Activated naive CD8-positive, alpha-beta T cell treated with anti-CD3 and anti-CD28 coated beads, Interleukin-2, amount 10 ng/mL, durations not matched to agents 7 days and 5 days (primary cell): ENCODE measurements at places on chromosomes 3 and 15.
A peak's percentile ranks its signal among the peaks of the same experiment; 100 is the strongest.

DNA sequence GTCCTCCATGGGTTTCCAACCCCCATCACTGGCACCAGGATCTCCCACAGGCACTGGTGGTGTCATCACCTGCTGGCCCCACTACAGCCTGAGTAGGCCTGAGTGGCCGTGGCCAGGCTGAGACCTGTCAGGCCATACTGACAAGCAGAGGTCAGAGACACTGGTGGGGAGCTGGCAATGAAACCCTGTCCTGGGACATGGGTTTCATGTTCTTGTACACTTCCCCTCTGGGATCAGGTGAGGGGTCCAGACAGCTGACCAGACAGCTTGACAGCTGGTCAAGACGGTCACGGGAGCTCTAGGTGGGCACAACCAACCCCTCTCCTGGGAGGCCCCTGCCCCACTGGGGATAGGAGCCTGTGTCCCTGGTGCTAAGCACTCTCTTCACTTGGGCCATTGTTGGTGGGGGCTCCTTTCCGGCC, 13.1 kb downstream of the ZBTB47 start:
- no peak overlapping the region for H3K27ac ChIP-seq
- H3K4me3 ChIP-seq: no peak overlapping the region
- no peaks in the 10 kb centered on the region for H3K27me3 ChIP-seq
- no peaks in the 10 kb centered on the region for H3K4me1 ChIP-seq

DNA sequence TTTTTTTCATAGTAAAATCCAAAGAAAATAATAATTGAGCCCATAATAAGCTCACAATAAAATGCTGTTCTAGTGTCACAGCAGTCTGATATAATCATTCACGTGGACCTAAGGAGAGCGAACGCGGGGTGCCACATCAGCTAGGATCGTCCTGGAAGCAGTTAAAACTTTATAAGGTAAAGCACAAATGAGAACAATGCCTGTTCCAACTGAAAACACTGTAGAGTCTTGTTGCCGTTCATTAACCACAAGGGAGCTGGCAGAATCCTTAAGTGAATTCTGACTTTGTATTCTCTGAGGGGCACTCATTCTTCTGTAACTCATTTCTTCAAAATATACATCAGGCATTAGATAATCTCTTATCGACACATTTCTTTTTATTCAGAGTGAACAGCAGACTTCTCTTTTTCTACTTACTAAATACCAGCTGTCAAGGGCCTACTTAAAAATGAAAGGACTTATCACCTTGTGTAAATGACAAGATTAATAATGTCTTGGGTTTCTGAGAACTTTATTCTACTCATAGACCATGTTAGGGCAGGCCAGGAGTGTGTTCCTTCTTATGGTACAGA, 524.6 kb downstream of the MECOM start:
- no peak for DNase-seq
- no peaks in the 10 kb centered on the region for H3K36me3 ChIP-seq
- H3K4me1 ChIP-seq: no peaks in the 10 kb centered on the region
- no peak overlapping the region for H3K4me3 ChIP-seq

DNA sequence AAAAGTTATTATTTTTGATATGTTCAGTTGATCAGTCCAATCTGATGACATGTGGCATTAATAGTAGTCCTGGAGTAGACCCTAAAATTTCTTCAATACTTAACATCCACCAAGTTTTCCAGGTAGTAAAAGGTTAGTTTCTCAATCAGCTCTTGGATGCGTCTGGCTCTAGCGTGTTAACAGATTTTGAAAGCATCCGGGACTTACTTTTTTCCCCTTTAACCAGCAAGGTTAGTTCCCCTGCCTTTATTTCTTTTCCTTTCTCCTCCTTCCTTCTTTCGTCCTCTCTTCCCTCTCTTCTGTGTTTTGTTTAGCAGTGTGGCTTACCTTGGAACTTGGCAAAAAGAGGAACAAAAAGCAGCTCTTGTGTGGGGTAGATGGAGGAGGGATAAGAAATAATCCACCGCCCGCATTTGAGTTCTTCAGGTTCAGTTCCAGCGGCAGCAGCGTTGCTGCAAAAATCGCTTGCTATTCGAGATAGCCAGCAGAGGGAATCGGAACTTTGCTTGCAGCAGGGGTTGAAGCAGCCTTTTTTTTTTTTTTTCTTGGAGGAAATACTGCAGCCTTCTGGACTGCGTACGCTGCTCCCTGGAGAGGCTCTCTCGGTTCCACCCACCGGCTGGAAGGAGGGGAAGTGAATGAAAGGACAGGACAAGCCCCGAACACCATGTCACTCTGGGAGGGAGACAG, at the start of gene RBMS3:
TSS of gene RBMS3 (plus strand) at position 668 of the 690 bp plus-strand sequence.
- H3K27ac ChIP-seq: peak within 1 kb of the TSS; percentile 27
- H3K4me1 ChIP-seq: peaks cover 17% of the 10 kb centered on the region
- DNase-seq: peak; percentile 30
- H3K36me3 ChIP-seq: no peaks in the 10 kb centered on the region
- peaks cover 14% of the 10 kb centered on the region for H3K27me3 ChIP-seq
- H3K4me3 ChIP-seq: peak within 1 kb of the TSS; percentile 85

DNA sequence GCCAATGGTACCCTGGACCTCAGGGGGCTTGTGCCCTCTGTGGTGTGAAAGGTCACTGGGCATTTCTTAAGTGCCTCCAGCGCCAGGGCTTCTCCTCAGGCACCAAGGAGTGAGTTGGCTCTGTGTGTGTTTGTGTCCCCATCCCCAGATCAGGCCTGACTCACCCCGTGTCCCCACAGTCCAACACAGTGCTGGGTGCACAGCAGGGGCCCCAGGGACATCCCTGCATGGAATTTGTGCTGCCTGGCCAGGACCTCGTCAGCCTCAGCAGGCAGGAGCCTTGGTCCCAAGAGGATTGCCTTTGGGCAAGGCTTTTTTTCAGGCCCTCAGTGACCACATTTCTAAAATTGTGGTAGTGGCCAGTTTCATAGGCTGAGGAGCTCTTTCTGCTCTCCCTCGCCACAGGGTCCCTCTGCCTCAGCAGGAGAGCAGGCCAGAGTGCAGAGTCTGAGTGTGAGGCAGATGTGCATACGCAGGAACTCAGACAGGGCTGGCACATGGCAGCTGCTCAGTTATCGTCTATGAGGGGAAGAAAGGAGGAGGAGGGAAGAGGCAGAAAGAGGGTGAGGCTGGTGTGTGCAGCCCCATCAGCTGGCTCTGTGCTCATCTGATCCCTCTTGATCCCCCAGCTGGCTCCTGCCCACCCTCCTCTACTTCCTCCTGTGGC, 215.6 kb downstream of the RPLP1 start:
- H3K27ac ChIP-seq: peak overlapping the region; percentile 77
- peak overlapping the region; percentile 38 for H3K4me3 ChIP-seq
- peaks cover 7% of the 10 kb centered on the region for H3K27me3 ChIP-seq

GRCh38 chr3:67529337-67529736, 125.1 kb downstream of the SUCLG2 start:
- DNase-seq: no peak
- H3K4me3 ChIP-seq: no peak overlapping the region
- no peaks in the 10 kb centered on the region for H3K27me3 ChIP-seq
- peaks cover 6% of the 10 kb centered on the region for H3K4me1 ChIP-seq

- H3K27ac ChIP-seq: no peak overlapping the region
- peaks cover 64% of the 10 kb centered on the region for H3K27me3 ChIP-seq
- DNase-seq: no peak
- no peaks in the 10 kb centered on the region for H3K36me3 ChIP-seq
- peak overlapping the region; percentile 48 for H3K4me3 ChIP-seq
Measured at GRCh38 chr15:70854666-70854976, 664 bp upstream of the LARP6 start.

- DNase-seq: no peak
- H3K4me1 ChIP-seq: peaks cover 3% of the 10 kb centered on the region
- no peak overlapping the region for H3K27ac ChIP-seq
- H3K36me3 ChIP-seq: no peaks in the 10 kb centered on the region
- peaks cover 2% of the 10 kb centered on the region for H3K27me3 ChIP-seq
- no peak overlapping the region for H3K4me3 ChIP-seq
Measured at GRCh38 chr15:62545467-62546227, 380.6 kb upstream of the C2CD4B start.

DNA sequence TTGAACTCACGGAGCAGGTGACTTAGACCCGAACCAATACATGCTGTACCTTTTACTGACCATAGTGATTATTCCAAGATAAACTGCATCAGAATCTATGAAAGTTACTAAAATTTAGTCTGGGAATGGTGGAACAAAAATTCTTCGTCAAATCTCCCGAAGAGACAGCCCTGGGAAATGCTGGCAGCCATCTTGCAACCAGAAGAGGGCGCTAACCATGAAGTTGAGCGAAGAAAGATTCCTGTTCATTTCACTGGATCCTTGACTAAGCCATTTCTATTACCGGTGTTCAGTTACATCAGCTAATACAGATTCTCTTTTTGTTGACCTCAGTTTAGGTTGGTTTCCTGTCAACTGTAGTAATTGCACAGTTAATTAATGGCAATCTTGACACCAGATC, 199.6 kb downstream of the SLC9A9 start:
- no peaks in the 10 kb centered on the region for H3K4me1 ChIP-seq
- no peak for DNase-seq
- H3K27ac ChIP-seq: no peak overlapping the region
- no peaks in the 10 kb centered on the region for H3K27me3 ChIP-seq
- peaks cover 6% of the 10 kb centered on the region for H3K36me3 ChIP-seq
- no peak overlapping the region for H3K4me3 ChIP-seq

DNA sequence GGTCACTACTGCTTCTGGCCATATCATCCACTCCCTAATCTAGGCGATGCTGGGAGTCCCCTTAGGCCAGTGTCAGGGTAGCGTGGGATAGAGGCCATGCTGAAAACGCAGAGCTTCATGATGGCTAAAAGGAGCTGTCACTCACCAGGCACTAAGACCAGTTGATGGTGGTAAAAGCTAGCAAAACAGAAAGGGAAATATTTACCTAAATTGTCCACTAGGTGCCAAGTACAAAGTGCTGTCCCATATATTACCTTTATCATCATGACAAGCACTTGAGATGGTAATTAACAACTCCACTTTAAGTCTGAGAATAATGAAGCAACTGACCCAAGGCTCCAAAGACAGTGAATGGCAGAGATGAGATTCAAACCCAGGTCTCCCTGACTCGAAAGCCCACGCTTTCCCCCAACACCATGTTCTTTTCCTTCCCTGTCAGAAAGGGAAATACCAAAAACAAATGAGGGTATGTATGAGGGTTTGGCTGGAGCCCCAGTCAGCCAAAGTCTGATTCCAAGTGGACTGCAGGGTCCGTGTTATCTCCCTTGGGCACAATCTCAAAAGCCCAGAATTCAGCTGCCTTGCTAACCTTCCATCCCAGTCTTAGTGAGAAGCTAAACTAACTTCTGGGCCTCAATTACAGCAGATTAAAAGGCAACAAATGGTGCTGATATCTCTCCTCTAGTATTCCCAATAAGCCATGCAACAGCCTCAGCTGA, 84.7 kb downstream of the RBPMS2 start:
- H3K36me3 ChIP-seq: peaks cover 23% of the 10 kb centered on the region
- H3K27me3 ChIP-seq: no peaks in the 10 kb centered on the region
- peaks cover 7% of the 10 kb centered on the region for H3K4me1 ChIP-seq
- no peak for DNase-seq

DNA sequence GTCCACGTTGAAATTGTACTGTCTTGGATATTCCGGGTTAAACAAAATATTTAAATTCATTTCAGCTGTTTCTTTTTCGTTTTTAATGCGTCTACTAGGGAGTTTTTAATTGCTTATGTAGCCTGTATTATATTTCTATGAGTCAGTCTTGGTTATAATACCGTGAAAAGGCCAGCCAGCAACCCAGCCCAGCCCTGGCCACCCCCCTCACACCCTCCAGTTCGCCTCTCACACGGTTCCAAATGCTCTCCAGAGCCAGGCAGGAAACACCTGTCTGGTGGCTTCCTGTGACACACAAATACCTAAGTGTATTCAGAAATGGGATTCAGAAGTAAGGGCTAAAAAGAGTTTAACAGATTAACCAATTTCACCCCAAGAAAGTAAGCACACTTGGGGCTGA, 4.4 kb downstream of the SH3BP5 start:
- H3K27me3 ChIP-seq: peaks cover 17% of the 10 kb centered on the region
- H3K4me1 ChIP-seq: peaks cover 30% of the 10 kb centered on the region
- H3K27ac ChIP-seq: no peak overlapping the region
- H3K4me3 ChIP-seq: peak overlapping the region; percentile 37

GRCh38 chr3:146466604-146467003, 2.8 kb downstream of the PLSCR2 start:
- no peak overlapping the region for H3K27ac ChIP-seq
- H3K4me3 ChIP-seq: no peak overlapping the region
- H3K36me3 ChIP-seq: no peaks in the 10 kb centered on the region
- peaks cover 4% of the 10 kb centered on the region for H3K4me1 ChIP-seq
- DNase-seq: no peak

GRCh38 chr15:70761046-70761445, 2.3 kb downstream of the UACA start:
- peaks cover 10% of the 10 kb centered on the region for H3K4me1 ChIP-seq
- H3K27ac ChIP-seq: no peak overlapping the region
- no peak for DNase-seq
- no peak overlapping the region for H3K4me3 ChIP-seq

- H3K27ac ChIP-seq: no peak overlapping the region
- H3K36me3 ChIP-seq: no peaks in the 10 kb centered on the region
- no peaks in the 10 kb centered on the region for H3K4me1 ChIP-seq
- no peak for DNase-seq
Measured at GRCh38 chr3:178397836-178398235, 138.4 kb upstream of the KCNMB2 start.

GRCh38 chr15:47796339-47796738, 79.0 kb downstream of the SEMA6D start:
- no peak overlapping the region for H3K27ac ChIP-seq
- no peaks in the 10 kb centered on the region for H3K27me3 ChIP-seq
- no peaks in the 10 kb centered on the region for H3K36me3 ChIP-seq
- no peak for DNase-seq
- H3K4me3 ChIP-seq: no peak overlapping the region

DNA sequence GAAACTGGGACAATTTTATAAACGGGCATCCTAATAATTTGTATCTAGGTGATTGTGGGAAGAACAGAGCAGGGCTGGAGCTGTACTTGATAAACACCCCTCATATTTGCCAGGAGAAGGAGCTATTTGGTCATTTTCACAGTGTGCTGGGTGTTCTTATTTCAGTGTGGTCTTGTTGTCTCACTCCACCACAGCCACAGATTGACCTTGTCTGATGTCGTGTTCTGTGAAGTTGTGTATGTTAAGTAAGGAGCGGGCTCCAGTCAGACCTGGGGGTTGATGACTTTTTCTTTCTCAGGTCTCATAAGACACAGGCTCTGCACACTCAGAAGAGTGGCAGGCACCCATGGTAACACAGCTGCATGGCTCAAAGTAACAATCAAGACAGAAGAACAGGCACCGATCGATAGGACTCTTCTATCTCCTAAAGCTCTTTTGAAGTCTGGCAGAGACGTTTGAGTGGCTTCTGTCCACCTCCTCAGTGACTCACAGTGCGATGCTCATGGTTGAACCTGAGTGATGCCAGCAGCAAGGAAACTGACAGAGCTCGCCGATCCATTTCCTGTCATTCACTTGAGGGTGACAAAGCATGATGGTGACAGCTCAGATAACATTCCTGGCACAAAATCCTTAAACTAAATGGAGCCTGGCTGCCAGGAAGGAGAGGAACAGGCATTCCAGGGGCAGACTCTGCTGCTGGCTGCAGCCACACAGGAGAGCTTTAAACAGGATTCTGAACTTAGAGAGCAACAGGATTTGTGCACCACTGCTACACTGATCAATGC, 20.8 kb downstream of the DPH3 start:
- no peak overlapping the region for H3K27ac ChIP-seq
- no peak overlapping the region for H3K4me3 ChIP-seq
- H3K4me1 ChIP-seq: peaks cover 17% of the 10 kb centered on the region
- peaks cover 6% of the 10 kb centered on the region for H3K27me3 ChIP-seq
- DNase-seq: no peak
- H3K36me3 ChIP-seq: no peaks in the 10 kb centered on the region
